ENCODE measurements at places on chromosomes 5 and 9.

- DNase-seq: no peak
These were observed 22.2 kb downstream of the MRPS30 start for GRCh38 chr5:44830951-44831350.

DNA sequence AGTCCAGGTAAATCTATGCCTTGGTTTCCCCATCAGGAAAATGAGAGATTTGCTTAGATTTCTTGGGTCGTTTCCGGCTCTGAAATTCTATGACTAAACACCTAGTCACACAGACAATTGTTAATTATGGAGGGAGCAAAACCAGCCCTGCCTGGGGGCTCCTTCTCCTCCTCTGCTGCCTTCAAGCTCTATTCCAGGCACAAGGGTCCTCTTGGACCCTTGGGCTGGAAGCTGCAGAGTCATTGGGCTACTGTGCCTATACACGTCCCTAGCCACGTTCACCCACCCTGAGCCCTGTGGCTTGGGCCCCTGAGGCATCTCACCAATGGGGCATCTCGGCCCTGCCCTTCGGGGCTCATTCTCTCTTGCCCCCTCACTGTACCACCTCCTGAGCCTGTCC lies 73.8 kb upstream of the TBC1D2 start:
- DNase-seq: no peak

- no peak for DNase-seq
These were observed 1.1 kb upstream of the ELL2 start for GRCh38 chr5:95962785-95963184.

DNA sequence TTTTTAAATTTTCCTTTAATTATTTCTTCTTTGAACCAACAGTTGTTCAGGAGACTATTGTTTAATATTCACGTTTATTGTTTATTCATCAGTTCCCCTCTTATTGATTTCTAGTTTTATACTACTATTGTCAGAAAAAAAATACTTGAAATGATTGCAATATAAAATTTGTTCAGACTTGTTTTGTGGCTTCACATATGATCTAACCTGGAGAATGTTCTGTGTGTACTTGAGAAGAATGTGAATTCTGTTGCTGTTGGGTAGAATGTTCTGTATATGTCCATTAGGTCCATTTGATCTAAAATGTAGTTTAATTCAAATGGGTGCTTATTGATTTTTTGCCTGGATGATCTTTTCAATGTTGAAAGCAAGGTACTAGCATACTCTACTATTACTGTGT lies 408.7 kb upstream of the RIOK2 start:
- no peak for DNase-seq

DNA sequence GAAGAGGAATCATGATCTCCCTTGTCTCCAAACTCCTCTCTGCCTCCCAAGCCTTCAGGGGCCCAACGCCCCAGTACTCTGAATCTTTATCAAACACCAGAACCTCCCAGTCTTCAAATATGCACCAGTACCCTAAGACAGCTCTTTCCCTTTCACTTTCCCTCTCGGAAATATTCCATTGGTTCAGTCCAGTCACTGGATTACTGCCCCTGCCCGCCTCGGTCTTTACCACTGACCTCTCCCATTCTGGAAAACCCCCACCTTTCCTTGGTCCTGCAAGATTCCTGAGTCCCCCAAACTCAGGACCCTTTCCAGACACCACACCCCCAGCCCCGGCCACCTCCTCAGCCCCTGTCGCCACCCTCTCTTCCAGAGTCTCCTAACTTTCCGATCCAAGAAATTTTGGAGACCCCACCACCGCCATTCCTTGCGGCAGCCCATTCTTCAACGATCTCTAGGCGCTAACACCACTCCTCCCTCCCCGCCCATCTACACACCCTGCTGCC lies 674 bp downstream of the C5orf15 start:
- DNase-seq: no peak

DNA sequence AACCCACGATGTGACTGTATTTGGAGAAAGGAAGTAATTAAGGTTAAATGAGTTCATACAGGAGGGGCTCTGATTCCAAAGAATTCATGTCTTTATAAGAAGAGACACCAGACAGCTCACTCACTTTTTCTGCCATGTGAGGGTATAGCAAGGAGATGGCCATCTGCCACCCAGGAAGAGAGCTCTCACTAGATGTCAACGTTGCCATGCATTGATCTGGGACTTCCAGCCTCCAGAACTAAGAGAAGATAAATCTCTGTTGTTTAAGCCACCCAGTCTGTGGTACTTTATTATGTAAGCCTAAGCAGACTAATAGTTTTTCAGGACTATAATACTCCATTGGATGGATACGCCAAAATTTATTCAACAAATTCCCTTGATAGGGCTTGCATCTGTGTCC lies 89.8 kb upstream of the RAD23B start:
- no peak for DNase-seq

DNA sequence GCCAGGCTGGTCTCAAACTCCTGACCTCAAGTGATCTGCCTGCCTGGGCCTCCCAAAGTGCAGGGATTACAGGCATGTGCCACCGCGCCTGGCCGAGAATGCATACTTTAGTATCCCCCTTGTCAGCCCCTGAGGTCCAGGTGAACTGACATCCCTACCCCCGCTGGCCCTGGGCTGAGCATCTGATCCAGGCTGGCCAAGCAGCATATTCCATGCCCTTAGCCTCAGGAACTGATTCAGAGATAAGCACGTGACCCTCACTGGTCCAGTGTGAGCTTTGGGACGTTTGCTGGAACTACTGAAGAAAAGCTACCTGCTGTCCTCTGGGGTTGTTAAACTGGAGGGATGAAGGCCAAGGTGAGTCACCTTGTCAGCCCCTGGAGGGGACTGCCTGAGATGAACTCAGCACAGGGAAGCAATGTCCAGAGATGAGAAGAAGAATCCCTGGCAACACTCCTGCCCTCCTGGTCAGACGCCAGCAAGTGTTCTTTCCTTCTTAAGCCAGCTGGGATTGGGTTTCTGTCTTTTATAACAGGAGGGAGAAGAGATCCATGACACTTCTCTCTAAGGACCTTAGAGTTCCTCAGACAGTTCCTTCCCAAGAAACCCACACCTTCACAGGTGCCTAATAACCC lies 59.1 kb upstream of the FBXW11 start:
- no peak for DNase-seq

DNA sequence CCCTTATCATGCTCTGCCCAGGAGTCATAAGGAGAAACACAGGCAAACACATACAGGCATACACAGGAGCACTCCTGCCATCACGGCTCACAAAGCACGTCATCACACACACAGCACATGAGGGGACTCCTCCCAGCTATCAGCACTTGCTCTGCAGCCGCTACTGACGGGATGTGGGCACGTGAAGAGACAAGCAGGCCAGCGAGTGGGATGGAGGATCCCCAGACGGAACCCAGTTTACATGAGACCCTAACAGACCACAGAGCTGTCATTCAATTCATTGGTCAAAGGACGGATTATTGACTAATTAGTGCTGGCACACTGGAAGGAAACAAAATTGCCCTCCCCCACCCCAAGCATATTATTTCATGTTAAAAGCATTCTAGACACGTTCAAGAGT lies 53.6 kb downstream of the SEMA4D start:
- no peak for DNase-seq

GRCh38 chr9:94164806-94165549 lies 80.7 kb downstream of the PTPDC1 start:
- no peak for DNase-seq
